AG04450 (cell line): ENCODE measurements at places on chromosomes 4 and X.

DNA sequence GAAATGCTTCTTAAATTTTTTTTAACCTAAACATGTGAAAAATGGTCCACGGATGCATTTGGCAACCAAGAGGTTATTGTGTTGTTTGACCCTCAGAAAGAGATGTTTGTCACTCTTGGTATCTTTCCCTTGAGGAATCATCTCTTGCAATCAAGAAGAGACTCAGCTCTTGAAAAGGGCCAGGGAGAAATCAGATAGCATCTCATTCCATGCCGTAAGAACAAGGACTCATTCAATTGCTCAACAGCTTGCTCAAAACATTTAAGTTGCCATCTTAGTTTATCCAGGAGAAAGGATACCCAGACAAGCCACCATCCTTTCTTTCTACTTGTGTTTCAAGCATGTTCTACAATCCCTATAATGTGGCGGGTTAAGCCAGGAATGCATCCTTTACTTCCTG, 209.5 kb upstream of the LNX1 start:
- no peak for DNase-seq

- DNase-seq = no peak
Measured at GRCh38 chr4:30056016-30056766, 664.0 kb upstream of the PCDH7 start.

DNA sequence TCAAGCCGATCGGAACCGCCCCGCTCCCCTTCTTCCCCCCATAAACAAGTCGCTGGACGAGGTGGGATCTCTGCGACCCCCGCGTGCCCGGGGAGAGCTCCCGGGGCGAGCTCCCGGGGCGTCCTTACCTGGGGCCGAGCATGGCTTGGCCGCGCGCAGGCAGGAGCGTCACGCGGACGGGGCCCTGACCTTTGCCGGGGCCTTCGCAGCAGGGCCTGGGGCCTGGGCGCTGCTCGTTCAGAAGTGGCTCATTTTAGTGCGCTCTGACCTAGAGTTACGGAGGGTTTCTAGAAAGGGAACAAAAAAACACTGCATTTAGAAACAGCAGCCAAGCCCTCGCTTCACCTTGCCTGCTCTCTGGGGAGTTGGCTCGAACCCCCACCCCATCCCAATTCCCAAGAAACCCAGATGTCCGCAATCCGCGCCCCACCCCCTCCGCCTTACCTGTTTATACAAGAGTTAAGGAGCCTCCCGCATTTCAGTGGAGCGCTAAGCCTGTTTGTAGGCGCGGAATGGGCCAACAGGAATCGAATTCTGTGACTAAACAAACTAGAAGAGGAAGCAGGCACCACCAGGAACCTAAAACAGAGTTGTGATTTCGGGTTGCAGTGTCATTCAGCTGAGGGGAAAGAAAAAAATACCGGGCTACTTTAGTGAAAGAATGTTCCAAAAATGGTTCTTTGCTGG, 814 bp upstream of the RBM47 start:
- DNase-seq = no peak

DNA sequence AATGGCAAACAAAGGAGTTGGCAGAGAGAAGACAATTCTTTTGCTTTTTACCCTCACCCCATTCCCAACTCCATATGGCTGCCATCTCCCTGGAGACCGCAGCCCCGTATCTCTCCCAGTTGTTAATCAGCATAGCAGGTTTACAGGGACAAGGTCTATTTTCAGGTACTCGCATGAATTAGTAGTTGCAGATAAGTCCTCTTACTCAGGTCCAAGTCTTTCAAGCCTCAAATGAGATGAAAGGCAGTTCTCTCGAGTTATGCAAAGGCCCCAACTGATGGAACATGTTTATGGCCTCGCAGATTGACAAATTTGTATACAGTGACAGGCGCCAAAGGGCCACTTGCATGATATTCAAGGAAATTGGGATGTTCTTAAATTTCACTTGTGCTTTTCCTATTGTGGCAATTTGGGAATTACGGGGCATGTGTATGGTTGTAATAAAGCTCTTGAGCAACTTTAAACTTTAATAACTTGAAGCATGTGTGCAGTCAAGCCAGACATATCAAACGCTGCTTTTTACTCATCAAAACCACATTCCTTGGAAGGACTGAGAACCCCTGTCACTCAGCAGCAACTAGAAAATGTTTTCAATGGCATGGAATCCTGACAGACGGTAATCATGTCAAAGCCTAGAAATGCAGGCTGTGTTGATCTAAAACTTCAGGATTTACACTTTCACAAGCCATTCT, 45.1 kb downstream of the KDR start:
- no peak for DNase-seq

GRCh38 chrX:22059775-22060174, 27.6 kb downstream of the PHEX start:
- DNase-seq = no peak

- DNase-seq = no peak
Measured at GRCh38 chr4:10841697-10842096, 157.1 kb upstream of the CLNK start.

DNA sequence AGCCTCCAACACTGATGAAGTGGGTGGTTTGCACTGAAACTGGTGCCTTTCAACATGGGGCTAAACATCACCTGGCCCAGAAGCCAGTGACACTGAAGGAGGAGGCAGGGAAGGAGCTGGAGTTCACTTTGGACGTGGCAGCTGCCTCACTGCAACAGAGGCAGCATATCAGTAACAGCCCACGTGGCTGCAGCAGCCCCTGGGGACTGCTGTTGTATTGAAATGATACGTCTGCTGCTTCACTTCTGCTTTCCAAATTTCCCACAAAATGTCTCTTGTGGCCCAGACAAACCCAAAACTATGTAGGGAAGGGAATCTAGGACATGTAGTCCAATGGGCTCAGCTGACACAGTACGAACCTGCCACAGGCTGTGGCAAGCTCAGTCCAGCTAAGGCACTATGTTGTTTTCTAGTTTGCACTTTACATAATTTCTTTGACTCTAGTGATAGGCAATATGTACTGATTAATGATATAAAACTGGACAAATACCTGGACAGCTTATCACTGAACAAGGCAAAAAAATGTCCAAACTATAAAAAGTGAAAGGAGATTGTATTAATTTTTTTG, 84.7 kb upstream of the RAPGEF2 start:
- DNase-seq = no peak

DNA sequence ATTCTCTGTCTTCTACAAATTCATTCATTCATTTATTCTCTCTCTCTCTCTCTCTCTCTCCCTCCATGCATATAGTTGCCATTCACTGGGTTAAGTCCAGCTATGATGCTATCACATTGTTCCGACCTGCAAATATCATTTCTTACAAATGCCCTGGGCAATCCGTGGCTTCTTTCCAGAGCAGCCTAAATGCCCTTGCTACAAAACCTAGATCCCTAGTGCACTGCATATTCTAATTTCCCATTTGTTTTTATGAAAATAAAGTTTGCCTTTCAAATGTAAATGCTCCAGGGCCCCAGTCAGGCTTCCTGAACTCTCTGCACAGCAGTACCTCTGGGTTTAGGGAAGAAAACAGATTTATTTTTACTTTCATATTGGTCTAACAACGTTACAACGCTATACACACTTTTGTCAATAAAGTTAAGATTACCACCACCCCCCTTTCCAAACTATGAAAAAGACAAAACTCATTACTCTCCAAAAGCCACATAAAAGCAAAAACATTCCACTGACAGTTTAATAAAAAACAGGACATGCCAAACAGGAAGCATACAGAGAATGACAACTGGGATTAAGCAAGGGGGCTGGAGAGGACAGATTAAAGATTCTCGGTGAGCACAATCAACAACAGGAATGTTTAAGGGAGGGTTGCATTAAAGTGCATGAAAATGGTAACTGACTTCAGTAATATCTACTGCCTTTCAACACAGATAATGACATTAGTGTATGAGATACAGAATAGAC, 104.3 kb downstream of the USP46 start:
- no peak for DNase-seq

GRCh38 chr4:44447563-44448504, 775 bp downstream of the KCTD8 start:
- no peak for DNase-seq

GRCh38 chrX:10747975-10748374, 127.6 kb upstream of the MID1 start:
- DNase-seq = no peak

GRCh38 chr4:123987408-123987807, 590.8 kb downstream of the SPRY1 start:
- DNase-seq = no peak

DNA sequence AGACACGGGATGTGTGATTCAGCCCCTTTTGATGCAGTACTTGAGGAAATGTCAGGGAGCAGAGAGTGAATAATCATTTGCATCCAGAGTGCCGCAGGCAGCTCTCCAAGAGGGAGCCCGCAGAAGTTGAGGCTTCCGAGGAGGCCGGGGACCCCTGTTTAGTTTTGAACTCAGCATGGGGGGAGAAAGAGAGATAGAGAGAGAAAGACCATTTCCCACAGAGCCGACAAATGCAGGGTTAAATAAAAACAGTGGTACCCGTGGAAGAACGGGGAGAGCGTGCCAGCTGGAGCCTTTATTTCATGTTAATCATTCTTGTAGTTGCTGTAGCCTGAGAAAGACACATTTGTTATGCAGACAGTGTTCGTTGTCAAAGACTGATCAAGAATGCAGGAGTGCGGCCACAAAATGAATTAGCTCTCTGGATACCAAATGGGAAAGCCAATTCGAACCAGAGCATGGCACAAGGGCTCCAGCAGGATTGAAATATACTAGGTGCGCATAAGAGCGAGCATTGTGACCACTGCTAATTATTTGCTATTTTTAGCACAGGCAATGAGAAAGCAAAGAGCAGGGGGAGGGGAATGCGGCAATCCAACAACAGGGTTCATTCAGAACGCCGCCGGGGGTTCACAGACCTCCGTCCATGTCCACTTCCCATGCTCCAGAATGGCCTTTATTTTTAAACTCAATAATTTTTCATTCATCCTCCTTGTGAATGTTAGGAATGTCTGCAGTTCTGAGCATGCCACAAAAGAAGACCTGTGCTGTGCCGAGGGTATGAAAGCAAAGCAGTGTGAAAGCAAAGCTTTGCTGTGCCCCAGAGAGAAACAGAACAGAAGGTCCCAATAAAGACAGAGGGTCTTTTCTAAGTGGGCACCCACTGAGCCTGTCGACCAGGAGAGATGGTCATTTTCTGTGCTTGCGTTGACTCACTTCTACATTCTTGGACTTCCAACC, 243.9 kb upstream of the VCX3A start:
- no peak for DNase-seq

GRCh38 chrX:47831788-47832187, 4.9 kb upstream of the ZNF81 start:
- DNase-seq = no peak

DNA sequence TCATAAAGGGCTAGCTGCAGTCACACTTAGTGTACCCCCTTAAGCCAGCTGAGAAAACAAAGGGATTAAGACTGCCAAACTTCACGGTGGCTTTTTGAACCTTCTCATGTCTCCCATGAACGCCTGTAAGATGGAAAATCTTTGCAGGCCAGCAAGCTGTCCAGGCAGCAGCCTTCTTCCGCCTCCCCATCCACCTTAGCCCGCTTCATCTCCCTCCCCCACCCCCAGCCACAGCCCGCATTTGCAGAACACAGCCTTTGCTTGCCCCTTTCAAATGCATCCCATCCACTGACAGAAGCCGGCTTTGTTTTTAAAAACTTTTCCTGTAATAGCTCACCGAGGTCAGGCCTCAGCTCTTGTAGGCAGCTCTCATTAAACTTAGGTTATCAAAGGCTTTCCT, 113.8 kb upstream of the FAM9B start:
- DNase-seq = no peak

DNA sequence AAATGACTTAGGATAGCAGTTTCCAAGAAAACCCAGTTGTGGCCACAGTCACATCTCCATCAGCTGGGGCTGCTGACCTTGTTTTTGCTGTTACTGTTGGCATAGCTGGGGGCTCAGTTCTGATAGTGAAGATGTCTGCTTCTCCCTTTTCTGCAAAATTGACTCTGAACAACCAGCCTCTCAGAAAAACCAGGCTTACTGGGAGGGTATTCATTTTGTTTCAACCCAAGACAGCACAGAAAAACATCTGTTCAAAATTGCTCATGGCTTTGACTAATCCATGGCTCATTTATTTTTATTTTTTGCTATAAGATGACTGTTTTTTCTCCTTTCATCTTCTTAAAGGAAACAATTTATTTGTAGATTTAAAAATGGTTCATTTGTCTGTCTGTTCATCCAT, 53.1 kb downstream of the RASL11B start:
- no peak for DNase-seq

DNA sequence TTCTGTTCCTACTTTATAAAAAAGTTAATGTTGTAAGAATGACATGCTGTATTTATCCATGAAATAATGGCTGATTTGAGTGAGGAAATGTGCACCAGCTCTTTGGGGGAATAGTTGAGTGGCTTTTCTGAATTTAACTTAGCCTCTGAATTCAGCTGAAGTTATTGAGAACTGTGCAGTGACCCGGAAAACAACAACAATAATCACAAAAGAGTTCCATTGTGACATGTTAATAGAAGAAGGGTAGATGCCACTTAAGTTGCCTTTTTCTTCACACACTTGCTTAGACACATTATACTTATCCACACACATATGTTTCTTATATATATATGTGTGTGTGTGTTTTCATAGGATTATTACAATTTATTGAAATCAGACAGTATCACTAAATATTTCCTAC, 301.2 kb downstream of the BMPR1B start:
- no peak for DNase-seq

DNA sequence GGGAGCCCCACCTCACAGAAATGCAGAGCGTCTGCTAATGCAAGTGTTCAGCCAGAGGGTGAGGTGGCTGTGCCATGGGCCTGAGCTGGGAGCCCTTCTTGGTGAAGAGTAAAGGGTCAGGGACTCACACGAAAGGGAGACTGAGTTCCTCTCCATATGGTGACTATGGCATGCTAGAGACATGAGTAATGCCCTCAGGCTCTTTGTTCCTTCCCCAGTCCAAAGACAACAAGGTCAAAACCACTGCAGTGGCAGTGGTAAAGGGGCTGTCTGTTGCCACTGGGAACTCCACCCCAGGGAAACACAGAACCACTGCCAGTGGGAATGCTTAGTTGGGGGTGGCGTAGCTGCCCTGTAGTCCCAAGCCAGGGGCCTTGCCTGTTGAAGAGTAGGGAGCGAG, 22.4 kb downstream of the RAB40AL start:
- no peak for DNase-seq

DNA sequence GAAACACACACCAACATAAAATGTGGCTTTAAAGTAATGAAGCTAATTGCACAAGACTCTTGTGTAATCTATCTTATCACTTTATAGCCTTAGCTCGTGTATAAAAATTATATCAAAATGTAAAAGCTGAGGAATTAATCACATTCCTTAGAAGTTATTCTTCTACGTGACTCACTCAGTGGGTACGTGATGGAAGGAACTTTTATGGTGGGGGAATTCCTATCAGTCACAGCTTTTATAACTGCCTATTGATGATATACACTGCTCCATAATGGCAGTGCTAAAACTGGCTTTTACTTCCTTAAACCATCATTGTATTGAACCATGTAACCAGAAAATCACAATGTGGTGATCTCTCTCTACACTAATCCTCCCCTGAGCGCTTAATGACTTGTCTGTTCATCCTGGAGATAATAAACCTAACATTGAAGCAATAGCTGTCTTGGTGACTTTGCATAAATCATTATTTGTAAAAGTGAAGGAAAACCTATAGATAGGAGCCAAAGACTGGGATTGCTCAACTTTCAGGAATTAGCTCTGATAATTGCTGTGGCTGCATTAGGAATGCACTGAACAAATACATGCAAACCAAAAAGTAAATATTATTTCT, 276.7 kb downstream of the GBA3 start:
- DNase-seq = no peak
